Activated CD8-positive, alpha-beta memory T cell treated with anti-CD3 and anti-CD28 coated beads for 24 hours (primary cell): ENCODE measurements at places on chromosomes 7 and 10.

GRCh38 chr7:42831718-42832522 lies 80.0 kb downstream of the C7orf25 start:
- DNase-seq, result no peak

DNA sequence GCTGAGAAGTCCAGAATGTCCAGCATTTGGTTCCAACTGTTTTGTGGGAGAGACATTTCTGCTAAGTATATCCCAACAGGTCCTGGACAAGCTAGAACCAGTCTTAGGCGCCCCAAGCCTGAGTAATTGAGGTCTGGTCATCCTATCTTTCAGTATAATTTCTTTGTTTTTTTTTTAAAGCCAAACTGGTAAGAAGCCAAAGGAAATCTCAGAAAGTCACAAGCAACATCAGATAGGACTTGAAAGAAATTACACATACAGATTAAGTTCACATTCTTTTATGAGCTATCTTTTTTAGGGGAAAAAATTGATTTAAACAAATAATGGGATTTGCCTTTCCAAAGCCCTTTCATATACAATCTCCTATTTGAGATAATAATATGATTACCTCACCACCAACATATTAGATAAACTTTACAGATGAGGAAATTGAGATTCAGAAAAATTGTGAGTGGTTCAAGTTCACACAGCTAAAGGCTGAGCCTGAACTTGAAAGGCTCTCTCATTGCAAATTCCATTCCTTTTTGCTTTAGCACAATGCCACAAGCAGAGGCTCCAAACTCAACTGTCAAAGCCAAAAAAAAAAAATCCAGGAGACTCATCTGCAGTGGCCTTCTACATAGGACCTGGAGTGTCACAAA lies 15.0 kb downstream of the PDLIM1 start:
- no peak for DNase-seq

DNA sequence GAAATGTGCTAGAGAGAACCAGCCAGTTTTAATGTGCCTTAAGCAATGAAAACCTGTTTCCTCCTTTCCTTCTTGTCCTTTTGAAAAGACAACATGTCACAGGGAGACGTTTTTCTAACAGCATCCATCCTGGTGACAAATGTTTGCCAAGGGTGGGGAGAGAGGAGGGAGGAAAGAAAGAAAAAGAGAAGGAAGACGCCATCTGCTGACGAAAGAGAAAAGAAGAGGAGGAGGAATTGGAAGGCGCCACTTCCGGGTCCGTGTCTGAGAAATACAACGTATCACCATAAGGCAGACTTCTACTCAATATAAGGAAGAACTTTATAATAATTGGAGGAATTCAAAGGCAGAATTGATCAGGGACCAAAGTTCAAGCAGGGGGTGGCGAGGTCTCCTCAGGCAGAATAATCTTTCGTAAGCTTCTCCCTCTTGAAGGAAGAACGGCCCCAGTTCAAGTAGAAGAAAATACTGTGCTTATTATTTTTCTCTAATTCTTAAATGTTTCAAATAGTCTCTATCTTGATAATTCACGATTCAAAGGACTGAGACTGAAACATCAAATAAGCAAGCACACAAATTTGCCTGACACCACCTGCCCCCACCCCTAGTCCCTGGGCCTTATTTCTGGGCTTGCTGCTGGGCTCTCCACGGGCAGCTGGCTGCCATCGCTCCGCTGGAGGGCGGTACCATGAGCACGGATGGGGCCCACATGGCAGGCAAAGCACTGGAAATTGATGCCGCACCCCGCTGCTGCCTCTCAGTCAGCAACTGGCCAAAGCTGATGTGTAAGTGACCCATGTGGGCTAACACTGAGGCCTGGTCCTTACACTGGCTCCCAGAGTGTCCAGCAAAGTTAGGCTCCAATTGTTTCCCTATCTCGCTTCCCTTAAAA lies 273.7 kb upstream of the KLF14 start:
- DNase-seq, result peak; percentile 74

DNA sequence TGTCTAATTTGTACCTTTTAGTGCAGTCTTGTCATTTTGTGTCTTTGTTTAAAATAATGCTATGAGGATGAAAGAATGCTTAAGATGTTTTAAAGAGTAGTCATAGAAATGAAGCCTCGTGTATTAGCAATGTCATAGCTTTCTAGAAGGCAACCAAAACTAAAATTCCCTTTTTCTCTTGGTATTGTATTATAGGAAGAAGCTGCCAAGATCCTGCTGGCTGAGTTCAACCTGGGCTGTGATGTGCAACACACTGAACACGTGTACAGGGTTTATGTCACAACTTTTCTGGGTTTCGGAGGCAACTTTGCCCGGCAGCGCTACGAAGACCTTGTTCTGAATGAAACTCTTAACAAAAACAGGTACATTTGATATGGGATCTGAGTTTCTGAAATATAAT lies 36.2 kb downstream of the COX15 start:
- DNase-seq, result no peak

DNA sequence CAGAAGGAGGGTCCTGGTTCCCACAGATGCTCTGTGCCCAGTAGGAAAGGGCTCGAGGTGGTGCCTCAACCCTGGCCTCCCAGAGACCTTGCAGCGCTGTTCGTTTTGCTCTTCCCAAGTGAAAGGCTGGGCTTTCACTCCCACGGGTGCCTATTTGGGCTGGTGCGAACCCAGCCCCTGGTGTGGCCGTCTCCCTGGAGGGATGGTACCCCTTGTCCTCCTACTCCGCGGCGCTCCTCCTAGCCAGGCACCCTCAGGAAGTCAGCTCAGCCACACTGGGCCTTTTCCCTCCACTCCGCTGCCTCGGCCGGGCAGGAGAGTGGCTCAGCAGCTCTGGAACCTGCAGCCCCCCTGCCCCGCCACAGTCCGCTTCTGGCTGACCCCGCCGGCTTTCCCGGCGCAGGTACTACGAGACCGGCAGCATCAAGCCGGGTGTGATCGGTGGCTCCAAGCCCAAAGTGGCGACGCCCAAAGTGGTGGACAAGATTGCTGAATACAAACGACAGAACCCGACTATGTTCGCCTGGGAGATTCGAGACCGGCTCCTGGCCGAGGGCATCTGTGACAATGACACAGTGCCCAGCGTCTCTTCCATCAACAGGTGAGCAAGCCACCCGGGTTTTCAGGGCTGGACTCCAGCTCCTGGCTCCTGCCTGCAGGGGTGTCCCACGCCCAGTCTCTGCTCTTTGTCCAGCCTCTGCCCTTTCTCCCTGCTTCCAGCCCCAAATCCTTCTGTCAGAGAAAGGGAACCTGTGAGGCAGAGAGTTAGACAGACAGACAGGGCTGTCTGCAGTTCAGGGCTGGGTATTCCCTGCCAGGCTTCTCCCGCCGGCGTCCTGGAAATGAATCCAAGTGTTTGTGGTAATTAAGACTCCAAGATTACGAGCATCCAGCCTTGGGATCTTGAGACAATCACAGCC lies 5.2 kb downstream of the PAX2 start:
- DNase-seq, result no peak

GRCh38 chr7:107292591-107292990 lies 123.8 kb downstream of the HBP1 start:
- DNase-seq, result no peak

- no peak for DNase-seq
Observed at GRCh38 chr10:62354916-62355315, 19.3 kb upstream of the ZNF365 start.

GRCh38 chr7:120857588-120858573 lies at the start of gene TSPAN12:
Gene TSPAN12 (minus strand): TSS chr7:120858144. CDS start chr7:120856763, 1,381 bp downstream.
- DNase-seq, result peak; percentile 72

- DNase-seq, result peak; percentile 70
Observed at GRCh38 chr7:23373151-23374004, 74.2 kb downstream of the MALSU1 start.

GRCh38 chr10:118764195-118764594 lies 9.4 kb upstream of the CACUL1 start:
- DNase-seq, result no peak

DNA sequence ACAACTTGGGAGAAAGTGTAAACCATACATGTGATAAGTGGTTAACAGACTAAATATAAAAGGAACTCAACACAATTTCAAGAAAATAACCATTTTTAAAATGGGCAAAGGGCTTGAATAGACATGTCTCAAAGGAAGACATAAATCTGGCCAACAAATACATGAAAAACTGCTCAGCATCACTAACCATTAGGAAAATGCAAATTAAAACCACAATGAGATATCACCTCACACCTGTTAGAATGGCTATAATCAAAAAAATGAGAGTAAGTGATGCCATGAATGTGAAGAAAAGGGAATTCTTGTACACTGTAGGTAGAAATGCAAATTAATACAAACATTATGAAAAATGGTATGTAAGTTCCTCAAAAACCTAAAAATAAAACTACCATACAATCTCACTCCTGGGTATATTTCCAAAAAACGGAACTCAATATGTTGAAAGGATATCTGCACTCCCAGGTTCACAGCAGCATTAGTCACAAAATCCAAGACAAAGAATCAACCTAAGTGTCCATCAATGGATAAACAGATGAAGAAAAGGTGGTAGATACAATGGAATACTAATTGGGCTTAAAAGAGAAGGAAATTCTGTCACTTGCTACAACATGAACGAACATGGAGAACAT lies 5.6 kb downstream of the SNX13 start:
- no peak for DNase-seq

DNA sequence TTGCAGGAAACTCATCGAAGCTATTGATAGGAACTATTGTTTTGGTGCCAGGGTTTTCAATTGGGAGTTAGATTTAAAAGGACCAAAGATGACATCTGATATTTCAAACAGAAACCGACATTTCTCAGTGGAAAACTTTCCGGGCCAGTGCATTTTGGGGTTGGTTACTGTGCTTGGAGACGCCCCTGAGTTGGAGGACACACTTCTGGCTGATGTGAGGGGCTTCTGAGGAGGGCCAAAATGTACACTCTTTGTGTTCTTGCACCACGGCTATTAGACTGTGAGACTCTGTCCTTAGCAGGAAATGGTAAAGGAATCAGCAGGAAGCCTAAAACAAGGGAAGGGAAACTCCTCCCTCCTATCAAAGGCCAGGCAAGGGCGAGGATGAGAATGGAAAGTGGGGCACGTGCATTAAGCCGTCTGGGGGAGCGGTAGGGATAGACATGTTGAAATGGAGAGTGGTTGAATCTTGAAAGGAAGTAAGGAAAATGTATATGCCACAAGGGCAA lies 1.8 kb upstream of the SRGN start:
- DNase-seq, result no peak

DNA sequence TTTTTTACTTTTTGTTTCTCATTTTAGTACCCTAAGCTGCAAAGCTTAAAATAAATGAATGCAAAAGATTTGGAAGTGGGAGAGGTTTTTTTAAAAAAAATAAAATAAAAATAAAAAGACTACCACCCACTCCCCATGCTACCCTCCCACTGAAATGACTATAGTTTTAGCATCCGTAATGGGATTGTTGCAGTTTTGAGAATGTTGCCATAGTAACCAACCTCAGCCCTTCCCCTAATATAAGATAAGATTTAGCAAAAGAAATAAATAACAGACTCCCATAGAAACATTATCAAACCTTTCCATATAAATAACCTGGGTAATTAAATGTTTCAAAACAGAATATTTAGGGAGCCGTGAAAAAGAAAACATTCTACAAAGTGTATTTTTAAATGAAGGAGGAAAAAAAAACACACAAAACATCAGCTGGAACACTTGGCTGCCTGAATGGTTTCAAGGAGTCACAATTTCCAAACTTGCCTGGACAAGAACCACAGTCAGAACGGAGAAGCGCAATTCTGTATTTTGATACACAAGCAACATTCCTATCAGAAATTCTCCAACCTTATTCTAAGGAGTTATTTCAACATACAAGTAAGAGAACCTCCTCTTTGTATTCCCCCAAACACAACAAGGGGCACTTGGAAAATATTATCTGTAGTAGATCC lies 57.4 kb downstream of the DGKI start:
- no peak for DNase-seq

GRCh38 chr7:139721821-139722220 lies 56.0 kb downstream of the HIPK2 start:
- no peak for DNase-seq
